ENCODE measurements at places on chromosomes 6 and 20.

DNA sequence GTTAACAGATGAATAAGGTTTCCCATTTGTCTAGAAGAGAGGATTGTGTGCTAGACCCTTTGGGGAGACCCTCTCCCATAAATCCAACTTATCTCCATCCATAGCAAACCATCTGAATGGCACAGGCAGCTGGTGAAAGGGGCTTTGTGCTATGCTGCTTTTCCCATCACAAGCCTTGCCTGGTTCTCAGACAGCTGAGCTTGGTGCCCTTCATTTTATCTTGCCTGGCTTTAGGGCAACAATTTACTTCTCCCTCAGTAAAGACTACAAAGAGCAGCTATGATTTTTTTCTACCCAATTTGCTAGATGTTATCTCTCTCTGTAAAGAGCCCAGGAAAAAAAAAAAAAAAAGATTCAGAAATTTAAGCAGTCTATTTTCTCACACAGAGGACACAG is 117.0 kb upstream of the COL21A1 start:
- DNase-seq = no peak

DNA sequence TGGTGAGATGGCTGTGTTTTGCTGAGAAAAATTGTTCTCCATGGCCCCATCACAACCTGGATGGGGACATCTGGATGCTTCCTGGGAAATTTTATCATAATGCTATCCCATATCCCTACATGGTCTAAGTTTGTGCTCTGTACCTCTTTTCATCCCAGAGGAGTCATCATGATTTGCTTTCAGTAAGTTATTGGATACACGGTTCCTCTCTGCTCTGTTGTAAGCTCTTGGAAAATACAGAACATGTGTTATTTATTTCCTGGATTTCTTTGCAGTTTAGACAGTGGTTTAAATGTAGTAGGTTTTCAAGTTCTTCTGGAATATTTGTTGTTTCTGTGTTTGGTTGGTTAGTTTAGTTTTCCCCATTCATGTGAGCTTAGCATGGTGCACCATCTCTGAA is 129.2 kb upstream of the ECI2 start:
- DNase-seq = no peak

DNA sequence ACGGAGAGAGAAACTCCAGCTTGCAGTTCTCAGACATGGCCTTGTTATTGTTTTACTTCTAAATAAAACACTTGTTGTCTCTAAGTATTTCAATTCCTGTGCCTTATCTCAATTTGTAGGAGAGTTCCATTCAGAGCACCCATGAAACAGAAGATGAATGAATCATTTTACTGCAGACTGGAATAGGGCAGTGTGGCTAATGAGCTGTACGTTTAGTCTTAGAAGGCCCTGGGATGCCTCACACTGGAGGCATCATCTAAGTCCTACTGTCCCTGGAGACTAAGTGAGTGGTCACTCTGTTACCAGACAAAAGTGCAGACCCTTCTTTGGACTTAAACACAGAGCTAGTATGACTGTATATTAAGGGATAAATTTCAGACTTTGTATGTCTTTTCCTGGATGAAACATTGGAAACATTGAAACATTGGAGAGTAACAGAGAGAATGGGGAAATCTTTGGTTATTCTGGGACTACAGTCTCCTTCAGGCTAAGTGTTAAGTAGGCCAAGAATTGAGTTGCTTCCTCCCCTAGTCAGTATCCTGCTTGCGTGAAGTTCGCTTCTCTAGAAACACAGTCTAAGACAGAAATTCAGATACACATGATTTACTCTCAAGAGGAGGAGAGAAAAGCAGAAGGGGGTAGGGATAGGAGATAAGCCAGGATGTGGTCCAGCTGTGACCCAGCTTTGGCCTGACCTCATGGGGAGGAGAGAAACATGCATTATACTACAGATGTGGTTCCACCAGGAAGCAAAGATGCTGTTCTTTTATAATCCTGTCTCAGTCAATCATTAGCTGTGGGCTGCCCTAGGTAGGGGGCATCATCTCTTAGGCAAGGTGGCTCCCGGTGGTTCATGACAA is 167.4 kb upstream of the BMP2 start:
- DNase-seq = no peak

- DNase-seq = no peak
Measured at GRCh38 chr6:125022391-125022989, 60.3 kb downstream of the RNF217 start.

- no peak for DNase-seq
Measured at GRCh38 chr6:139277161-139277560, 14.6 kb downstream of the TXLNB start.

- no peak for DNase-seq
Measured at GRCh38 chr6:10382322-10382721, 32.6 kb downstream of the TFAP2A start.

DNA sequence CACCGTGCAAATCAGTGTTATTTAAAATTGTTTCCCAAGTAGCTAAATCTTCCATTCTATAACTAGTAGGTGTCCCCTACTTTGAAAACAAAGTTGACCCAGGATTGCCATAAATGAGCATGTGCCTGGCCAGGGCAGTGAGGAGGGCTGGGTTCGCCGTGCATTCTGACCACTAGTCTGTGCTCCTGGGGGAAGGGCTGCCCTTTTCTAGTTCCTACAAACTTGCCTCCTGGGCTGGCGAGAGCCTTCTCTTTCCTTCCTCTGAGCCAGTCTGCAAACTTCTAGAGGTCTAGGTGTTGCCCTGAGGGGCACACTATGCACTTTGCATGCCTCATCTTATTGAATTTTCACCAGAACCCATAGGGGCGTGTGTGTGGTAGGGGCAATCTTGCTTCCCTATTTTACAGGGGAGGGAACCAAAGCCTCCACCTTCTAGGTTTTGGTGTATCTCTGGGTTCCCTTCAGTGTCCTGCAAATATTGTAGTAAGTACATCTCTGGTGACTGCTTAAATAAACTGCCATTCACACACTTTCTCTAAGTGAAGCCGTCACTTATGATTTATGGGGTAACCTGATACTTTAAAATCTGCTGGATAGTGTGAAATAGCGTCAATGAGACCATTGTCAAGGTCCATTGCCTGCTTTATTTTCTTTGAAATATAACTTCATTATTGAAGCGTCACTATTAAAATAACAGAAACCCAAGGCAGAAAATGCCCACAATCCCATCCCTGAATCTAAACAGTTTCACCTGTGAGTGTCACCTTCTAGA is 42.2 kb downstream of the CDH26 start:
- no peak for DNase-seq

GRCh38 chr6:160861824-160862223 is 129.7 kb upstream of the MAP3K4 start:
- DNase-seq = no peak

DNA sequence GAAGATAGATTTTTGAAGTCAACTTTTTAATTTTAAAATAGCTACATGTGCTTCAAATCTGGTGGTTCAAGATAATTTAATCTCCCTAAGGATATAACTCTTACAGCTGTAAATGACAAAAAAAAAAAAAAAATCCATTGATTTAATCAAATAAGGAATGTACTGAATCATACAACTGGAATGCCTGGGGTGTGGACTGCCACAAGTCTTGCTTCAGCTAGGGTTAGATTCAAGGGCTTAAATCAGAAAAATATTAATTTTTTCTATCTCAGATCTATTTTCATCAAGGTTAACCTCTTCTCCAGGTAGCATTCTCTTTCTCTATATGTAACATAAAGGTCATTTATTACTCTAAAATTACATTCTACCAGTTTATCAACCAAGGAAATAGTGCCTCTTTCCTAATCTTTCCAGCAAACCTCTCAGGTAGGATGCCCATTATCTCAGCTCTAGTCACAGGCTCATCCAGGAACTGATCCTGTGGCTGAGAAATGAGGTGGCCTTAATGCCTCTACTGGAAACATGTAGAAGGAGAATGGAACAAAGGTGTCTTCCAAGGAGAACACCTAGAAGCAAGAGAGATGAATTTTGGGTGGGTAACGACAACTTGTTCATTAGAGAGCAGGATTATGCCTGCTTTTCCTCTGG is 466.9 kb downstream of the CBLN4 start:
- no peak for DNase-seq

DNA sequence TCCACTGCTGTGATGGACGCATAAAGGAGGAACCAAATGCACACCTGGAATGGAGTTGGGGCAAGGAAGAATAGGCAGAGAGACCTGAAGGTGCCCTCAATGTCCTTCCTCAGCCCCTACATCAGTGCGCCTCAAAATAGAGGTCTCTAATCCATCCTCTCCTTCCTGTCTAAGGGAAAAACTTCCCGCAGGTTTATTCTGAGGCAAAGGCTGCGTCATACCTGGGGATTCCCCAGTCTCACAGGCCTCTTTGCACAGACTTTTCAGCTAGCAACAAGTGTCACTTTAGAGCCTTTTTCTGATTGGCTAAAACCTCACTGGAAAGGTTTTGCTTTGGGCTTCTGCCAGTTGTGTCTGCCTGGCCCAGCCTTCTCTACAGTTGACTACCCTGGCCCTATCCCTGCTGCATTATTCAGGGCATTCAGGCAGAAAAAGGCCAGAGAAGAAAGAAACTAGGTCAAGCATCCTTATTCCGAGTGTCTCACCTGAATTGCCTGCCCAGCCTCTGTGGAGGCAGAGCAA is 1.8 kb upstream of the HLA-DQB1 start:
- DNase-seq = no peak

- DNase-seq = peak; percentile 22
Measured at GRCh38 chr20:62141397-62142251, 1.6 kb downstream of the PSMA7 start.

DNA sequence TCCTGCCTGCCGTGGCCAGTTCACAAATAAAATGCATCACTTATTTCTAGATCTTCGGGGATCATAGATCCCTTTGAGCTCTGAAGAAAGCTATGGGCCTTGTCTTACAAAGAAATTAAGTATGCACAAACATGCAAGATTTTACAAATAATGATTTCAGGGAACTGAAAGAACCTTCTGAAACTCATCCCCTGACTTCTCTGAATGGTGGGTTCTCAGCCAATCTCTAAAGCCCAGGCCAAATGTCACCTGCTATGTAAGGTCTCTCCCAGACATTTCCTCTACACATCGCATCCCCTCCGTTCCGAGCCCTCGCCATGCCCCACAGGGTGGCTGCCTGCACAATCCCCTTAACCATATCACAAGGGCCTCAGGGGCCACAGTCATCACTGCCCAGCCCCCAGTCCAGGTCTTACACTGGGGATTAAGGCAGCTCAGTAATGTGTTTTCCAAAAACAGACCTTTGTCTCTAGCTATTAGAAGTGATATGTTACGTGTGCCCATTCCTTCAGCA is 16.1 kb upstream of the ANKRD60 start:
- DNase-seq = no peak

DNA sequence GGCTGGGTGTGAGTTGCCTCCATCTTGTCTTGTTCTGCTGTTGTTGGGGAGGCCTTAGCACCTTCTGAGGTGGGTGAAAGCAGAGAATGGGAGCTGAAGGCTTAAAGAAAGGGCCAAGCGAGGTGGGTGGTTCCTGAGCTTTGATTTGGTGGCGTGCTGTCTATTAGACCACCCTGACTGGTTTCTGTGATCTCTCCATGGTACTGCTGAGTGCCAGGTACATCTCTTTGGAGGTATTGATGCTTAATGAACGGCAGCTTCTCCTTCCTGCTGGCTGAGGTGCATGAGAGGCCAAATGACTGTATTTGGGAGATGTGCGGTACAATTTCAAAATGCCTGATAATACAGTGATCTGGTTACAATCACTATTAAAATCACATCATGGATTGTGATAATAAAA is 15.4 kb downstream of the RIN2 start:
- DNase-seq = no peak

DNA sequence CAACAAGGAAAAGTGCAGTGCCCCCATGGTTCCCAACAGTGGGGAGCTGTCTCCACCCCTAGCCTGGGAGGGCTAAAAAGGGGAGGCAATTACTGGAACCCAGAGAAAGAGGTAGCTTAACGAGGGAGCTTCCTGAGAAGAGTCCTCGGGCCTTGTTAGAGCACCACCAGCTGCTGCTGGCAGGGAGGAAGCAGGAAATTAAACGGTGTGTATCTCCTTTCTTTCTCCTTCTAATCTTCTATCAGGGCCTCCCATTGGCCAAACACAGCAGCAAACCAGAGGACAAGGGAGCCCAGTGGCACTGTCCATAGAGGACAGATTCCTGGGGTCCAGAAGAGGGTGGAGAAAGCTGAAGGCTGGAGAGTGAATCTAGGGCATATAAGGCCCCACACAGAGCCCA is 7.6 kb upstream of the BTN2A2 start:
- no peak for DNase-seq

- peak; percentile 52 for DNase-seq
Measured at GRCh38 chr20:63740070-63740626, 572 bp downstream of the SLC2A4RG start.

- DNase-seq = no peak
Measured at GRCh38 chr20:53828088-53828681, 234.5 kb upstream of the ZNF217 start.

GRCh38 chr6:137944793-137945498 is 77.9 kb downstream of the TNFAIP3 start:
- DNase-seq = peak; percentile 36

GRCh38 chr6:144768551-144769075 is 483.5 kb downstream of the UTRN start:
- no peak for DNase-seq

DNA sequence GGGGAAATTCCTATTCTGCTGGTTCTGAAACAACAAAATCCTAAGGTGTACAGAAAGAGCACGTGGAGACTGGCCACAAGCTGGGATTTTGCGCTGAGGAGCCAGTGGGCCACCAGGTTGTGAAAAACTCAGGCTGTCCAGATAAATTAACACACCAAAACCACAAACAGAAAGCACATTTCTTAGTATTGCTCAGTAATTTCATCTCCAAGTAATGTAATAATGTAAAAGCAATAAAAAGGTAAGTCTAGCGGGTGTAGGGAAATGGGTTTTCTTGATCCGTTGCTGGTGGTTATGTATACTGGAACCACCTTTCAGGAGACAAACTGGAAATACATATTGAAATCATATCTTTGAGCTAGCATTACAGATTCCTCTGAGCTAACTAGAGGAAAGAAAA is 195.6 kb upstream of the CNR1 start:
- DNase-seq = no peak

- no peak for DNase-seq
Measured at GRCh38 chr6:110543106-110543505, 66.7 kb upstream of the SLC22A16 start.

GRCh38 chr20:12786276-12786675 is 222.5 kb upstream of the SPTLC3 start:
- DNase-seq = no peak

DNA sequence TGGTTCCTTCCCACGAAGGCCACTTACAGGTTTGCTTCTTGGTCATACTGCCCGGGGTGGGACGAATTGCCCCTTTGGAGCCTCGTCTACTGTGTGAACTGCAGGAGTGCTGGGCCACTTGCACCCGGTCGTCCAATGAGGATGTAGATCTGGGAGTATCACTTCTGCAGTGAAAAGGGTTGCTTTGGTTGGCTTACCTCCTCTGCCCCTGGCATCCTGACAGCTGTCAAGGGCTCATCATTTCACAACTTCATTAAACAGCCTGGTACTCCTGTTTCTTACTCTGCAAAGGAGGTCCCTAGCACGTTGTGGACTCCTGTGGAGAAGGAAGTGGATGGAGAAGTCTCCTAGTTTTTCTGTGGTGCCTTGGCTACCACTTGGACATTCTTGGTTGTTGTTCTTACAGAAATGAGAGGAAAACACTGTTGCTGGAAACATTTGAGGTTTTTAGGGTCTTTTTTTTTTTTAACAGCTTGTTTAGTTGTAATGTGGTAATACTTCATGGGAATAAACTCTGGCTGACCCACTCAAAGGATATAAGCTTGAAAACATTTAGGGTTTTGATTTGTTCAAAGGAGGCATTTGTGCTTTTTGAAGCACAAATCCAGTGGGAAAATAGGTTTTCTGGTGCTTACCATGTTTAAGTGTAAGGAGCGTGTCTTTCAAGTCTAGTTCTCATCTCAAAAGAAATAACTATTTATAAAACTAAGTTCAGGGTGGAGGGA is 60.7 kb downstream of the AKAP12 start:
- DNase-seq = no peak

All from hematopoietic multipotent progenitor cell treated with erythropoietin and hydrocortisone succinate and interleukin-3 and kit ligand, for 17 days (in vitro differentiated cells).